Brain (organoid and tissue), 16 donors: ENCODE measurements at places on chromosomes 7 and 10.

DNA sequence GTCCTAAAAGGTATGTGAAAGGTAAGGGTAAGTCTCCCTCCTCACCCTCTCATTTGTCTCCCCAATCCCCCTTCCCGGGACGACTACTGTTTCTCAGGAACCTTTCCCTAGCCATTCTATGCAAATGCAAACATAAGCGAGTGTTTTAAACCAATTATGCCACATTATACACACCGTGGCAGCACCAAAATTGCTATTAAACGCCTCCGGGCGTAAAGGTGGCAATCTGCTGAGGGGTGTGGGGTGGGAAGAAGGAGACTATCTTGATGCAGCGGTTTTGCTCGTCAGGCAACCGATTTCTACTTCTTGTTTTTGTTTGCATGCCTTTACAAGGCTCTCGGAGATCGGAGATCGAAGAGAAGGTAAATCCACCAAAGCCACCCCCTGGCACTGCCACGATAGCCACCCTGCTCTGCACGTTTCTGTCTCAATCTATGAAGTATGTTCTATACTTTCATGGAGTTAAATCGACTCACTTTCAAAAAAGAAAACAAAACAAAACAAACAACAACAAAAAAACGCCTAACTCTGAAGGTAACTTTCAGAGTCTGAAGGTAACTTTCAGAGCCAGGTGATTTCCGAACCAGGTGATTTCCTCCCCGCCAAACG is 46.0 kb upstream of the CDK1 start:
- DNase-seq, result no peak

- no peak for DNase-seq
Observed at GRCh38 chr10:128318913-128319312, 192.7 kb upstream of the MKI67 start.

- DNase-seq, result no peak
Observed at GRCh38 chr10:112919721-112920120, 30.3 kb upstream of the TCF7L2 start.

DNA sequence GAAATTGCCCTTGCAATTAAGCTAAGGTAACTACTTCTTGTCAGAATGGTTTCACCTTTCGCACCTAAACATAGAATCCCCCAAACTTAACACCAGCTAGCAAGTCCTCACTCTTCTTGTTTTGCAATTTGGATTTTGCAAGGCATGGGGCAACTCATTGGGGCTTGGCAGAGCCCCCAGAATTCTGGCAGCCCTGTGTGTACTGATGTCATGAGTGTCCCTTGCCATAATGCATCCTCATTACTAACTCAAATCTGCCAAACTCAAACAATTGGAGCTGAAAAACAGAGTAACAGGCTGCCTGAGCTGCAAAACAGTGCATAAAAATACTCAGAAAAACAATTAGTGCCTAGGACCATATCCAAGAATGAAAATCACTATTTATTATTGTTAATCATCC is 7.9 kb upstream of the XPNPEP1 start:
- peak; percentile 10 for DNase-seq

DNA sequence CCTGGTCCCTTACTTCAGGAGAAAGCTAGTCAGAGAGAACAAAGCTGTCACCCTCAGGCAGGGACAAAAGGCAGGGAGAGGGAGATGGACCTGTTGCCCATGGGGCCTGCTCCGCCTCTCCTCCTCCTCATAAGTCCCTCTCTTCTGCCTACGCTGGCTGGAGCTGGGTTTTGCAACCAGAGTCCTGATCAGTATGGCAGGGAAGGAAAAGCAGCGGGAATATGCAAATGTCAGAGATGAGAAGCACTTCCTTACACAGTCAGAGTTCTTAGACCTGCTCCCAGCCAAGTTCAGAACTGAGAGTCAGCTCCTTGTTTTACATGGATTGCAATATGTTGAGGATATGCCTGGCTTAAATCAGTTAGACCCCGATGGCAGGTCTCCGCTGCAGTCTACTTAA is 231.1 kb downstream of the ADAM12 start:
- peak; percentile 29 for DNase-seq

DNA sequence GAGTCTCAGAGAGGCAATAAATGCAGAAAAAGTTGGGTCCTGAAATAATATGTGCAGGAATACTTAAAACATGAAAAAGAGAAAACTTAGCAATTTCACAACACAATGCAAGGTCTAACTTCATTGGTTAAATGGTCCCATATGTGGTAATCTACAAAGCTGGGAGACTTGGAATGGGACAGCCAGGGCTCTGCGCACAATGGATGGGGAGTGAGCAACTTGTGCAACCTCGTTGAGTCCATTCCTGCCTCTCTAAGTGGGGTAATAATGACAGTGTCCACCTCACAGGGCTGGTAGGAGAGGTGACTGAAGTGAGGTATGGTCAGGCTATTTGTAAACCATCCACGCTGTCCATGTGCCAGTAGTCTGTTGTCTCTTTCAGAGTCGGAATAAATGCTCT is 11.8 kb upstream of the EMX2 start:
- DNase-seq, result no peak

GRCh38 chr10:49381111-49381900 is 14.6 kb downstream of the DRGX start:
- DNase-seq, result no peak

DNA sequence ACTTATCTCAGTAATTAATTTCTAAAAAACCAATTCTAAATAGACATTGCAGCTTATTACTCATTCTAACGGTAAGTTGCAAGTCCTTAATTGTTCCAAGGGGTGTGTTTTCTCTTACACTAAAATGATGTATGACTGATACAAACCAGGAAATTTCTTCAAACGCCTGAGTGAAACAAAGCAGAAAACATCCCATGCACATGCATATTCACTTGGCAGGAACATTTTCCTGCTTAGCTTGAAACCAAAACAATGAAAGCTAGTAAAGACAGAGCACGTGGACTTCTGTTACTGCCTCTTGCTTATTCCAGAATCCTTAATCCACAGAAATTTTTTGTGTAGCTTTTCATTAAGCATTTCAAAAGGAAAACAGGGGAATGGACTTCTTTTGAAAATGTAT is 187.7 kb downstream of the MTERF1 start:
- peak; percentile 10 for DNase-seq

DNA sequence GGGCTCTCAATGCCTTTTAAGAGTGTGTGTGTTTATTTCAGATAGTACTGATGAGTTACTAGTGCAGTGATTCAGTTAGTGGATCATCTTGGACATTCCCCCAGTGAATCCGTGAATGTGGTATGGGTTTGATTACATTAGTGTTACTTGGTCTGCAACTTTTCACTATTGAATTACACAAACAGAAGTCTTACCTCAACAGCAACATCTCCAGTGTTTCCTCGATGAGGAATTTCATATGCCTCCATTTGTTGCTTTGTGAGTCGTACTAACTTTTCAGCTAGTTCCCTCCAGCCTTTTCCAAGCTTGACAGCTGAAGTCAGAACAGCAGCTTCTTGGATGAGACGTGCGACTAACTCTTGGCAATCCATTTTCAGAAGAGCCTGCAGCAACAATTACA is 63.2 kb downstream of the MACC1 start:
- DNase-seq, result no peak

DNA sequence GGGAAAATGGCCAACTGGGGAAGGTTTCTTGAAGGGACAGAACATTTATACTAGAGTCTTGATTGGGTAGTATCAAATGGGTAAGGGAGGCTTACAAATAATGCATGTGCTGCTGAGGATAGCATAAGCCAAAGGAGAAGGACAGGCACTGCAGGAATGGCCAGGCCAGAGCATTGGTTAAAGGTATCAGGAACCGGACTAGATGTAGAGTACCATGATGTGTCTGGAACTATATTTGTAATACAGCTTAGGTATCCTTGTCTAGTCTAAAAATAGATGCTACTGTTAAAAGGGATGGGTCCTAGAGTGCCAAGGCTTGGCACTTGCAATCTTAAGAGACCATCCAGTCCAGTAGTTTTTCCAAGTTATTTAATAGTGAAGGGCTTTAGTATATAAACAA is 20.3 kb downstream of the TMEM243 start:
- no peak for DNase-seq

- DNase-seq, result no peak
Observed at GRCh38 chr7:1912593-1913465, 242.8 kb downstream of the ELFN1 start.

GRCh38 chr10:110493832-110494426 is 3.8 kb upstream of the DUSP5 start:
- no peak for DNase-seq

DNA sequence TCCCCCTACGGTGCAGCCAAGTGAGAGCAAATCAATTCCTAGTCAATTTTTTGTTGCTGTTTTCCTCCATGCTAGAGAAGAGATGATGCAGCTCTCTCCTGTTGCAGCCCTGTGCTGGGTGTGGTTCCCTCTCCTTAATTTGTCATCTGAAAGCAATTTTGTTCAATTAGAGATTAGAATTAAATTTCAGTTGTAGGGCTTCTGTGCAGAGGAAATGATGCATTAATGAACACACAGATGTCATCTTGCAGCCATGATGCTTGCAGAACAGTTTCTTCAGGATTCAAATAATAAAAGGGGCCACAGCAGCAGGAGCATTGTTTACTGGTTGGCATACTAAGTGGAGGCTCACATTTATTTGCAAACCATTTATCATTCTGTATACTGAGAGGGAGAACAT is 266.0 kb downstream of the AUTS2 start:
- peak; percentile 55 for DNase-seq

DNA sequence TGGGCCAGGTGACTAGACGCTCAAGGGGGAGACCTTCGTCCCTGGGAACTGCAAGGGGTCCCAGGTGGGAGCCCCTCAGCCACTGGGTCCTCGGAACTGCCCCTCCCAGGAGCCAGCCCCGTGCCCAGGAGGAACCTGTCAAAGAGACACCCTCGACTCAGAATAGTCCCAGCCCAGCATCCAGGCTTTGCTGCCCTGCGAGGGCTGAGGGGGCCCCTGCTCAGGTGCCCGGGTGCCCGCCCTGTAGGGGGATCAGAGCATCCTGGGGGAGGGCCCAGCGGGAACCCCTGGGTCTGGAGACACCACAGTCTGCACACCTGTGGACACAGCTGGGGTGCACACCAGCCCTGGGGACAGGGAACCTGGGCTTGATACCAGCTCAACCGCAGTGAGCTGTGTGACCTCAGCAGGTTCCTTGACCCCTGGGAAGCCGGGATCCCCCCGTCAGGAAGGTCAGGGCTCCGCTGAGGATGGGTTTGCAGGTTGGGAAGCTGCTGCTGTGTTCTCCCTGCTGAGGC is 407 bp downstream of the ELN start:
- no peak for DNase-seq

DNA sequence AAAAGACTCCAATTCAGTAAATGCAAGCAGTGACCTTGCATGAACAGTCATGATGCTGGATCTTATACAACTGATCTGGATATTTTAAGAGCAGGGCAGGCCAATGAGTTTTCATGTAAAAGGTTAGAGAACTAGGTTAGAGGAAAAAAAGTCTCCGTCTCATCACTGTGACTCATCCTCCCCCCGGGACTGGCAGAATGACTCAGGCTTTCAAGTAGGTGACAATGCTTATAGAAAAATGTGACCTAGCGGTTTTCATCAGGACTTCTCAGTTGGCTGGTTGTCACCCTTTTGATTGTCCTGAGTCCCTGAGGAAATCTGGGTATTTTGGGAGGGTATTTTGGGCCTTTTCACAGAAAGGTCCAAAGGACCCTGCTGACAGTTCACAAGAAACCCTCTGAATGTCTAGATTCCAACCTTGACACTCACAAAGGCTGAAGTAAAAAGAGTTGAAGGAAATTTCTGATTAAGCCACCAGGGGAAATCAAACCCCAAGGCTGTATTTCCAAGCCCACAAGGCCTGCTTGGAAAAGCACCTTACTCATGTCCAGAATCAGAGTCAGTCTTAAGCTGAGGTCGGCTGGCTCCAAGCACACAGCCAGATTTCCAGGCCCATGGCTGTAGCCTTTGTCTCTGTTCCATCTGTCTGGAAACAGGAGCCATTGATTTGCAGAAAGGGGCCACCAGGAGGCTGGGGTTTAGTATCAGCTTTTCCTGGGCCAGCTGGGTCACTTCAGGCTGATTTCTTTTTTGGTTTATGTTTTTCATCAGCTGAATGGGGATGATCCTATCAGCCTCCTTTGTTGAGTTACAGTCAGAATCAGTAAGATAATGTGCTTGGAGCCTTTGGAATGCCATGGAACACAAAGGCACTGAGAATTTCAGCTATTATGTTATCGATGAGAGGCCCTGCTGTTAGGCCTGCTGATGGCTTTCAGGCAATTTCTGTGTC is 226.4 kb upstream of the HABP2 start:
- DNase-seq, result peak; percentile 40

- no peak for DNase-seq
Observed at GRCh38 chr10:18721067-18721466, 61.8 kb downstream of the ARL5B start.

DNA sequence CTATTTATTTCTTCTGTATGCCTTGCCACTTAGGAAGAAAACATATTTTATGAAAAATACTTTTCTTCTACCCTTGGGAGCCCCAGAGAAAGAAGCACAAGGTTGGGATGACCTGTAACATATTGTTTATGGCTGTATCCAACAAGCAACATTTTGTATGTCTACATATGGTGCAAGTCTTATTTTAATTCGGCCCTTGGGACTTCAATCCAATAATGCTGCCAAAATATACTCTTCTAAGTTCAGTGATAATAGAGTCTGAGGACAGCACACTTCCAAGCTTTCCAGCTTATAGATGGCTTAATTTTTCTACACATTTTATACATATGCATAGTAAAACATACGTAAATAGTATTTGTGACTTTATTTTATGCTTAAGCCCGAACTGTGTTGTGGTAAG is 318.5 kb upstream of the SEMA3A start:
- no peak for DNase-seq

DNA sequence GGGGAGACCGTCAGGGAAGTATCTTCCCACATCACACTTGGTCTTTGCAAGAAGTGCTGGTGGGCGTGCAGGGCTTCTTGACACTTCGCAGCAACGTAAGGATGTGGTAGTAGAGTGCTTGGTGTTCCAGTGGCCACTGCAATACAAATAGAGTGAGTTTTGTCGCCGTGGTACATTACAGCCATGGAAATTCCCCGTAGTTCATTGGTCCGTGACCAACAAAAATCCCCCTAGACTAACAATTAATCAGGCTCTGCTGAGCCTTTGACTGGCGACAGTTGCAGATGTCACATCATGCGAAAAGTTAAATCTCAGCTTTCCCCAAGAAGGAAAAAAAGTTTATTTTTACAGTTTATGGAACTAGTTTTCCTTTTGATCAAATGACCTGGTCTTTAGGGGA is 134.7 kb downstream of the MGMT start:
- no peak for DNase-seq

DNA sequence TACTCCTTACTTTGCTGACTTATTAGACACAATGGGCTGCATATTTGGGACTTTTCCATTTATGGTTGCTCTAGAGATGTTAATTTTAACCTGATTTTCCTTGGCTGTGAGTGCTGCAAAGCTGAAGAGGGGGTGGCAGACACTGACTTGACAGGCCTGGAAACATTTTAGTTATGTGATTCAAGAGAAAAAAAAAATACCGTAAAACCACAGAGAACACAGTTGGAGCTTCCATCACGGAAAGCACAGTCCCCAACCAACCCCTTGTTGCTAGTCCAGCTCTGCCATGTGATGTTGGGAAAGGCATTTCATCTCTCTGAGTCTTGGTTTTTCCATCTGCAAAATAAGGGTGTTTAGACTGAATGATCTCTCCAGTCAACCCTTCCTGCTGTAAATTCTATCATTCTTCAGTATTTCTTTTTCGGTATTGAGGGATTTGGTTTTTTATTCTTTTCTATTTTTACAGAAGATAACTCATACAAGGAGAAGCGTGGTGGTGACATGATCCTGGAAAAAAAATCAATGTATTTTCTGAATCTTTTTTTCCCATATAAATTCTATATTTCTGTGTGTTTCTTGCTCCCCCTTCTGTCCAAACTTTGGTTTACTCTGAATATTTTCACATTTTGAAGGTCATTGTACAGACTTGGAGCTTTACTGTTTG is 246.1 kb downstream of the REEP3 start:
- DNase-seq, result peak; percentile 42

- no peak for DNase-seq
Observed at GRCh38 chr10:44245601-44245938, 139.3 kb downstream of the CXCL12 start.
